ENCODE measurements at places on chromosomes 1 and 21.

GRCh38 chr21:39003982-39004633 is 179.1 kb downstream of the PSMG1 start:
- peak; percentile 33 for DNase-seq

DNA sequence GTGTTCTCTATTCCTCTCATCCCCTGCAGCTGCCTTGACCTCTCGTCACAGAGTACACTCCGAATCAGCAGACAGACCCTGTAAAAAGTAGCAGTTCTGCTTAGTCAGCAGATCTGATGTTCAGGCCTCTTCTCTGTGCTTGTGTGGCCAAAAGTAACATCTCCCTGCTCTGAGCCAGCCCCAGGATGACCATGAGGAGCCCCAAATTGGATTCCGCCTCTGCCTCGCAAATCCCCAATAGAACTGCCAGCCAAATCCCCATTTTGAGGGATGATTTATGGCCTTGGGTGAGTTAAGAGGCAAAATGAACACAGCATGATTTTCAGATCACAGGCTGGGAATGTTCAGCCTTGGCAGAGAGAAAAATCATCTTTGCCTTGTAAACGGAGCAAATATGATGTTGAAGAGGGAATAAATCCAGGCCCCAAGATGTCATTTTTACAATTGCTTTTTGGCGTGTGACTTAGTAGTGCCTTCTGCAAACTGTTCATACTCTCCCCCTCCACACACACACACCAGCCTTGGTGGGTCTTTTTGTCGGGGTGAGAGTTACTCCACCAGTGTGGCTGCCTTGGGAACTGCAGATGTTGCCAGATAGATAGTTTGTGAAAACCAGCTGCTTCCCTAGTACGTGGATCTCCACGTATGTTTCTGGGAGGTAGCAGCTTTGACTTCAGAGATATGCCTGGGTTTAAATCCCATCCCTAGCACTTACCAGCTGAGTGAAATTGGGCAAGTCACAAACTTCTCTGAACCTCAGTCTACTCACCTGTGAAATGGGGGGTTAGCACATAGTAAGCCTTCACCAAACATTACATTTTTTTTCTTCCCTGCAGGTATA is 77.8 kb downstream of the MAN1C1 start:
- DNase-seq, result peak; percentile 68

DNA sequence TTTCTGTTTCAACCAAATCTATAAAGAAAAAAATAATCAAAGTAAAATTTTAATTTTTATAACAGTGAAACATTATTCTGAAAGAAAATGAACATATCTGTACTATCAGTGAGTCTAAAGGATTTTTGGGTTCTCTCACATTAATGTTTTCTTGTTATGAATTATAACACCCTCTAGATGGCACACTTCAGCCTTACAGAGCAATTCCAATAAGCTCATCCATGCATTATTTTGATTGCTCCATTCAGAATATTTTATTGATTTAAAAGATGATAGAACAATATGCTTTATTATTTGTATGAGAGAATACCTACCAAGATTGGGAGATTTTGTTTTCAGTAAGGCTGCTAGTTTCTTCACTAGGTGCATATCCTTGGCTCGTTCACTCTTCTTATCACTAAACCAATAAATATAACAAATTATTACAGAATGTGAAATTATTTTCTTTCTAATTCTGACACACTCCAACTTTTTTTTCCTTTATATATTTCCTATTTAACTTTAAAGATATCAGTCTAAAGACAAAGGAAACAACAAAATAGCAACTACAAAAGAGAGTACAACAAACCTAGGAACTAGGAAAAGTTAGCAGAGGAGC is 82.4 kb downstream of the RAB3GAP2 start:
- DNase-seq, result no peak

GRCh38 chr21:33386222-33386784 is 16.9 kb upstream of the IFNGR2 start:
- DNase-seq, result no peak

GRCh38 chr1:62082456-62083363 is 111.9 kb upstream of the L1TD1 start:
- DNase-seq, result peak; percentile 62

DNA sequence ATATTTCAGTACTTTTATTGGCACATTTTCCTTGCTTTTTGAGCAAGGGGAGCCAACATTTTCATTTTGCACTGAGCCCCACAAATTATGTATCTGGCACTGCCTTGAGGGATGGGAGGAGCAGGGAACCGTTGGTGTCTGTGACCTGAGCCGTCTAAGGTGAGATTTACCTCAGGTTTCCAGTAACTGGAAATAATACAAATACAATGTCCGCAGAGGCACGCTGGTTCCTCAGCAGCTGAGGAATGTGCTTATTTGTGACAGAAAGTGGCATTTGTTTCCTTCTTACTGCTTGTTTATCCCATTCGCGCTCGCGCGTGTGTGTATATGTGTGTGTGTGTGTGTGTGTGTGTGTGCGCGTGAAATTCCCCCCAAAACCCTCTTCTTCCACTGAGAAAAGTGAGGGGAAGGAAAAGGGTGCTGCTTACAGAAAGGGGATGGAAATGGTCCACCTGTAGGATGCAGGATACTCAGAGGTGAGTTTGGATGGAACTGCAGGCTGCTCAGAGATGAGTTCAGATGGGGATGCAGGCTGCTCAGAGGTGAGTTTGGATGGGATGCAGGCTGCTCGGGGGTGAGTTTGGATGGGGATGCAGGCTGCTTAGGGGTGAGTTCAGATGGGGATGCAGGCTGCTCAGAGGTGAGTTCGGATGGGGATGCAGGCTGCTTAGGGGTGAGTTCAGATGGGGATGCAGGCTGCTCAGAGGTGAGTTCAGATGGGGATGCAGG is 30.2 kb upstream of the SLAMF1 start:
- no peak for DNase-seq

GRCh38 chr1:112938210-112938609 is 17.8 kb downstream of the SLC16A1 start:
- no peak for DNase-seq

DNA sequence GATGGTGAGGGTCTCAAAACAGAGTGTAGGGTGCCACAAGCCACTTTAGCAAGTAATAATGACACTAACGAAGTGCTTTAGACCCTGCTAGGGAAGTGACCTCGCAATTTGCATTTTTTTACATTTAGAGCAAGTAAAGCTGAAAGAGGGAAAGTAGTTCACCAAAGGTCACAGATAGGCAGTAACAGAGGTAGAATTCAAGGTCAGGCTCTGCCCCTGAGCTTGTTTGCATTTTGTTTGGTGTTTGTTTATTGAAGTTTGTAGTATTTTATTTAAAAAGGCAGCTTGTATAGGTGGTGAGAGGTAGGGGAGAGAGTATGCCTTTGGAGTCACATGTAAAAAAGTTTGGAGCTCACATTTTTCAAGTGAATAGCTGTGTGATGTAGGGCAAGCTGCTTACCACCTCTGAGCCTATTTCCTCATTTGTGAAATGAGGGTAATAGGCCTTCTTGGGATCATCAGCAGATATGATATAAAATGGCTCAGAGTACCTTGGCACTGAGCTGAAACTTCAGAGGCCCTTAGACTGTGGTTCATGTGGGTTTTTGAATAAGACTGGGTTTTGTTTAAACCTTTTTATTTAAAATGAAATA is 142.5 kb downstream of the TRABD2B start:
- DNase-seq, result no peak

DNA sequence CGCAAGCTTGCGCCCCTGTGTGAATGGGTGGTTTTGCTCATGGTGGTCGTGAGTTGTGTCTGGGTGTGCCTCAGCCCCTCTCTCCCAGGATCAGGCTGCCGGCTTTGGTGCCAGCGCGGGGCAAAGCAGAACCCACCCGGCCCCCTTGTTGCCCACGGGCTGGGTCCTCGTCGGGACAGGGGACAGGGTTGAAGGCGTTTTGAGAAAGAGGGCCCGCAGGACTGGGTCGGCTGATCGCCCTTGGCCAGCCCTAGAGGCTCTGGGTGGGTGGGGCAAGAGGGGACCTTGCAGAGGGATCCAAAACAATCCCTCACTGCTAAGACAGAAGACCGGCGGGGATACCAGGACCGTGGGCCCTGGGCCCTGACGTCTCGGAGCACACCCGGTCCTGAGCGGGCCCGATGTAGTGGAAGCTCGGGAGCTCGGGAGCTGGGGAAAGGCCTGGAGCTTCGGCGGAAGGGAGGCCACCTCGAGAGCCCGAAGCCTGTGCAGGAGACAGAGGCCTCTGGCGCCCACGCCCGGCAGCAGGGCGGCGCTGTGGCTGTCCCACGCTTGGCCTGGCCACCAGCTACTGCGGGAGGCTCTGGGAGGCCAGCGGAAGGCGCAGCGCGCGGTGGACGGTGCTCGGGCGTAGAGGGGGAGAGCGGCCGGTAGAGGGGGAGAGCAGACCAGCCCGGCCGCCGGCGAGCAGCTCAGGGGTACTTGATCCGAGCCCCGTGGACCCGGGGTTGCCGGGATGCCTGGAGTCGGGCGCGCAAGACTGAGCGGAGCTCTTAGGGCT is 2.8 kb upstream of the ZNF678 start:
- DNase-seq, result no peak

DNA sequence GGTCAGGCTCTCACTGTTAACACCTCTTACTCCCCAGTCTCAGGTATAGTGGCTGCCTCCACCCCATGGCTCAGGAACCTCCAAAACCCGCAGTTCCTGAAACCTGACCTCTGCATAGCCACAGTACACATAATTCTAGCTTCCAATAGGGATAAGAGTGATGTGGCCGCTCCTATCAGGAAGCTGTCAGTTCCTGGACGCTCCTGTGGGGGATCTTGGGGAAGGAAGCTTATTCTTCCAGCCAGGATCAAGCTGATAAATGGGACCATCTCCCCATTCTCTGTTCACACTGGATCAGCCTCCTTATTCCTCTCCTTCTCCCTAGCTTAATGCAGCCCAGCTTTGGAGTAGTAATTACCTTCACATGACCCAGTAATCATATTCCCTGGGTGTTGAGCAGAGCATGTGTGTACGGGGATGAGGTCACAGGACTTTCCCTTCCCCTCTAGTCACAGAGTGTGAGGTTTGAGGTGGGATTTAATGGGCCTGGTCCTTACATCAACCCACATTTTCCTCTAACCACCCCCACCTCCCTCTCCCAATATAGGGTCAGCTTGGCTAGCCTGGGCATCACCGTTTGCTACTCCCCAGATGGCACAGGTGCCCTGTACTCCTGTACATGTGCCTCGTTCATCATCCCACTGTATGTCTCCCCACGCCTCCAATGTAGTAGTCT is 7.0 kb upstream of the POU3F1 start:
- DNase-seq, result no peak

DNA sequence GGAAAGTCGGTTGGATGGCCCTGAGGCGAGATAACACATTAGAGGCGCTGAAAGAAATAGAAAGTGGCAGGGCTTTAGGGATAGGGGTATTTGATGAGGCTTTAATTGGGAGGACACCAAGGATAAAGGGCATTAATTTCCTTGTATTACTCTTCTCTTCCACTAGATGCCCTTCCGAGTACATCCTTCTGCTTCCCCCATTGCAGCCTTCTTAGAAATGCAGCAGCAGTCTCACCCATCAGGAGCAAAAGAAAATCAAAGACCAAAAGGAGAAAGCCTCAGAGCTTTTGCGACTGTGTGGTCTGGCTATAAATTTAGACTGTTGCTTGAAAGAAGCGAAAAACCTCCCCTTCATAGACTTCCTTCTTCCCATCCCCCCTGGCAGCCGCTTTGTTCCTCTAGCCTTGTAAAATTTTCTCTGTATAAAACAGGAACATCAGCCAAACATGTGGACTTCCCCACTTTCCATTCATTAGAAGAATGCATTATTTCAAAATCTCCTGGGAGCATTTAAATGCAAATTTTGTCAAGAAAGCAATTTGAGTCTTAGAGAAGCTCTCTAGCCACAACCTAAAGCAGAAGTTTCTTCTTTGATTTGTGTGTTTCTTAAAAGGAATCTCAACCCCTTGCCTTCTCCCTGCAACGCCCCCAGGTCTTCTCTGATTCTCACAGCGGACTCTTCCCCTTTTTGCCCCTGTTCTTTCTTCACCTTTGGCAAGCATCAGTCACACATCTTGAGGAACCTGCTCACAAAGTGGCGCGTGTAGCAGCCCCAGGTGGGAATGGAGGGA is 76.6 kb downstream of the NDUFS5 start:
- DNase-seq, result peak; percentile 37

GRCh38 chr1:43041591-43041990 is 82.9 kb upstream of the SLC2A1 start:
- DNase-seq, result no peak

DNA sequence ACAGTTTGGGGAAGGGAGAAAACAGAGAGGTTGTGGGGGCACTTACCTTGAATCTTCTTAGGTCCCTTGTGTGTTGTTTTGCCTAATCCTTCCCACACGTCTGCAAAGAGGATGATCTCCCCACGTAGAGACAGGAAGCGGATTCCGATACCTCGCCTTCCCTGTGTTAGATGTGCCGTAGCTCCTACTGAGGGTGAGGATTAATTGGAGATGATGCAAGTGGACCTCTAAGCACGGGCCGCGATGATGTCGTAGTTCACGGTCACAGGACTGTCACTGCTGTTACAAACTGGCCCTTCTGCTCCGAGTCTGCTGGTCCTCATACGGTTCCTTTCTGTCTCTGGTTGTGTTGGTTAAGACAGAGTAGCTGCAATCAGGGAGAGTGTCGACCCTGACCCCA is 27.7 kb downstream of the GALNT2 start:
- no peak for DNase-seq

DNA sequence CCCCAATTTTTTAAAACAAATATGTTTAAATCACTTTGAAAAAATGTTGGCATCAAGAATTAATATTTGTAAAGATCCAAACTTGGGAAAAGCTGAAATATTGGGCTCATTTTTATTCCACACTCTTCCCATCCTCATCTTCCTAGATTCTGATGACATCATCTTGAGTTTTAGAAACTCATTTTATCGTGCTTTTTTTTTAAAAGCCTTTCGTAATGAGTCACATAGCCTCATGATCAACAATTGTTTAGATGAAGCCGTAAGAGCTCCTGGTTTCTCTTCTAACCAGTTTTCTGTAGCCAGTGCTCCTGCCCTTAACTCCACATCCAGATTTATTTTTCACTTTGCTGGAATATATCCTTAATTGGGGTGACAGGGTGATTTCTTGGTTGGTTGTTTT is 78.6 kb downstream of the POFUT2 start:
- no peak for DNase-seq

GRCh38 chr1:186275822-186276221 is 99.2 kb downstream of the TPR start:
- no peak for DNase-seq

GRCh38 chr21:45994759-45995685 is 13.5 kb downstream of the COL6A1 start:
- peak; percentile 12 for DNase-seq

DNA sequence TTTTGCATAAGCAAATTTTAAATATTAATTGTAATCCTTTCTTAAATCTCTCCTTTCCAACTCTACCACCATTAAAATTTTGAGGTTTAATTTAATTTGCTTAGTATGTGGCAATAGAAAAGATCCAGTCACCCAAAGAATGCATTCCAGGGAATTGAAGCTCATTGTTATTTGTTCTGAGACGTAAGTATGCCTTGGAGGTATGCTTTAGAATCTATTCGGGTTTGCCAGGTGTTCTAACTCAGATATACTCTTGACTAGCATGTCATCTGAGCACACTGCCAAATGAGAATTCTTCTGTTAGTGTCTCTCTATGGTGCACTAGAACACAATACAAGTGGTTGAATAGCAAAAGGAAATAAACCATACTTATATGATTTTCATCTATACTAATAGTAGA is 813.6 kb upstream of the ADGRL2 start:
- DNase-seq, result no peak

- no peak for DNase-seq
Measured at GRCh38 chr21:28518630-28519029, 474.0 kb downstream of the LTN1 start.
